ENCODE measurements at places on chromosomes 3 and 15.

DNA sequence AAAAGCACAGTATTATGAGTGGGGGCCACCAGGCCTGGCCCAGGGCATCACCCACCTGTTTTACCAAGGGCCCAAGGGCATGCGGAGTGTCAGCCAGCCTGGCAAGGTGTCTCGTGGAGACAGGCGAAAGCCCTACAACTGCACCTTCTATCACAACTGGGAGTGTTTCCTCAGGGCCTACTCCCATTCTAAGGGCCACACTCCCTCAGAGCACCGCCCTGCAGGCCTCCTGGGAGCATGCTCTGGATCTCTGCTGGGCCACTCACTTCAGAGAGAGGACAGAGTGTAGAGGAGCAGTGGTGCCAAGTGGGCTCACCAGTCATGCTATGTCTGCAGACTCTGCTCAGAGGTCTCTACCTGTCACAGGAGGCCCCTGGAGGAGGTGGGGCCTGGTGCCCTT is 21.2 kb upstream of the CLK3 start:
- no peak for DNase-seq

- DNase-seq: no peak
Measured at GRCh38 chr3:169354774-169355501, 308.6 kb downstream of the MECOM start.

DNA sequence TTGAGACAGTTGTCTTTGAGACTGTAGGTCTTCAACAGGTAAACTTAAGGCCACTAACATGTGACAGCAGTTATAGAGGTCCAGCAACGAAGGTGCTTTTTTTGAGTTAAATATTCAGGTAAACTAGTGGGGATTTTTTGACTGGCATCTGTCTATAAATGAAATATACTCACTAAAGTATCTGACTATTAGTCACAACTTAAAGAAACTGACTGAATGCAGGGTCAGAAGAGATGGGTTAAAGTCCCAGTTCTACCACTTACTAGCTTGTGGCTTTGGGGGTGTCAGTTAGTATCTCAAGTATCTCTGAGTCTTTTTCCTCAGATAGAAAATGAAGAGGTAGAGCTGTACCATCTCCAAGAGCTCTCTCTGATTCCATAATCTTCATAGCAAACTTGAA is 18.0 kb downstream of the MIX23 start:
- no peak for DNase-seq

DNA sequence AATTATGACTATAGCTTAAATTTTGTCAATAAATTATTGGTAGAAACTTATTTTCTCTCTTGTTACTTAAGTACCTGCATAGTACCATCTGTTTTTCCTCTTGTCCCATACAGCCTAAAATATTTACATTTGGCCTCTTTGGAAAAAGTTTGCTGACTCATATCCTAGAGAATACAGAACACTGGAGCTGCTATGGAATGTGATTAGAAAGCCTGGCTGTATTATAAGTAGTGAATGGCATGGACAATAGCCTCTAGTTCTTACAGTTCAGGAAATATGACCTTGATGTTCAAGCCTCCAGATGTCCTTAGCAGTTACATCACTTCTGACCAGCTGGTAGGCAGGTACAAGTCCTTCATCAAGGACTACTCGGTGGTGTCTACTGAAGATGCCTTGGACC is 28.3 kb downstream of the ST8SIA2 start:
- no peak for DNase-seq

DNA sequence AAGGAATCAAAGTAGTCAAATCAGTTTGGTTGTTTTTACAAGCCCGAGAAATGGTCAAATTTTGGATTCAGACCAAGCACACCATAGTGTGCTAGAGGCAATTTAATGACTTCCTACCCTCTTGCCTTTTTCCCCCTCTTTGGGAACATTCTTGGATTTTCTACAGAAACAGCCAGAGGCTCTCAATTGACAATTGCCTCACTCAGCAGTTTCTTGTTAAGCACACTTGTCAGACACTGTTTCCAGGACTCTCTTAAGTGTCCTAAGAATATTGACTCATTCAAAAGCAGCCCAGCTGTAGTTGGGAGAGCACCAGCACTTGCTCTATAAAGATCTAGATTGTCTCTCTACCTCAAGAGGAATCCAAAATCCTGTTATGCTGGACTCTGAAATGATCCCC is 1.5 kb upstream of the SLC35G2 start:
- DNase-seq: no peak

DNA sequence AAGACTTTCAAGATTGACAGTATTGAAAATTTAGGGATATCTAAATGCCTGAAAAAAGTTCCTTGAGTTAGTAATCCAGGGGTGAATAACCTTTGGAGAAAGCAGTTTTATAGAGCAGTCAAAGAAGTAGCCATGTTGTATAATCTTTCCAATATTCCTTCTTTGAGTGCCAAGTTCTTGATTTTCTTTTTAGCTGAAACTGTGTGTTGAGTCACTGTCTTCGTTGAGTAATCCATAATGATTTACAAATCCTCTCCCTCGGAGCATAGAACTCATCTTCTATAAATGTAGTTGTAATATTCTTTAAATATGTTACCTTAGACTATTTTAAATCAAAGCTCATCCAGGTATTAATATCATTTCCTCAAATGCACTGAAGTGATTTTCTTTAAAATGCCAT is 135.2 kb downstream of the BBX start:
- DNase-seq: no peak

- DNase-seq: no peak
Measured at GRCh38 chr15:94259121-94259751, 27.9 kb downstream of the MCTP2 start.

GRCh38 chr15:86829245-86829644 is 749.6 kb downstream of the AGBL1 start:
- no peak for DNase-seq

DNA sequence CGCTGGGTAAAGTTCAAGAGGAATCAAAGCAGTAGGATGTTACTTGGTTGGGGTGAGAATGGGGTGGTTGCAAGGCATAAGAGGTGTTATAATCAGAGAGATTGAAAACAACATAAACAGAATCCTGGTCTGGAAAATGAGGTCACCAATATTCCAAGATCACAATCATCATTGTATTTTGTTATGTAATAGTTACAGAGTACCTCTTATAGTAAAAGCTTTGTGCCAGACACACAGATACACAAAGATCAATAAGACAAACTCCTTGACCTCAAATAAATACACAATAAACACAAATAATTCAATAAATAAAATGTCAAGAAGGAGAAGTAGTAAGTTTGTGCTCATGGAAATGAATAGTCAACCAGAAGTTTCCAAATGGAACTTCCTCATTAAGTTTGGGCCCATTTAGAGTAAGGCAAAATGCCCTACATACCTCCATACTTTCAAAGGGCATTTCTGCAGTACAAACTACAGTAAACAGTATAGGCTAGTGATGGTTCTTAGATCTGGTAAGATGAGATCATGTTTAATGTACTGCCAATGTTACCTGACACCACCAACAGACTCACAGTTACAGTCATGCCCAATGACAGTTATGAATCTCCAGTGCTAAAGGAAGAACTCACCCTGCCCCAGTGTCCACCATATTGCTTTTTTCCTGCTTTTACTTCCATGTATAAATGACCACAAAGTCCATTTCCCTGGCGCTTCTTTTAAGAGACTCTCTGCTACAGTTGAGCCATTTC is 93.4 kb downstream of the KCNMB2 start:
- no peak for DNase-seq

DNA sequence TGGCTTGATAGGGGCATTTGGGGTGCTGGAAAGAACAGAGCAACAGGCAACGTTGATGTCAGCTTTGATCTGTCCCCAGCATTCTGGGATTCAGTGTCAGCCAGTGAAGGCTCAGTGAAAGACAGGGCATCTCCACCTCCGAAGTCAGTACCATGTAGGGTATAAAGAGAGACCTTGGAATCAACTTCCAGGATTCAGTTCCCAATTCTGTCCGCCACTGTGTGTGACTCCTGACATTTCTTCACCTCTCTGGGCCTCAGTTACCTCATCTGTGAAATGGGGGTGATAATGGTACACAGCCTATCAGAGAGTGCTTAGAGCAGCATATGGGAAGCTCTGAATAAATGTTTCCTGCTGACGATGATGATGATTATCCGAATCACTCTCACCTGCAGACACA is 55.6 kb upstream of the FLNB start:
- DNase-seq: no peak

DNA sequence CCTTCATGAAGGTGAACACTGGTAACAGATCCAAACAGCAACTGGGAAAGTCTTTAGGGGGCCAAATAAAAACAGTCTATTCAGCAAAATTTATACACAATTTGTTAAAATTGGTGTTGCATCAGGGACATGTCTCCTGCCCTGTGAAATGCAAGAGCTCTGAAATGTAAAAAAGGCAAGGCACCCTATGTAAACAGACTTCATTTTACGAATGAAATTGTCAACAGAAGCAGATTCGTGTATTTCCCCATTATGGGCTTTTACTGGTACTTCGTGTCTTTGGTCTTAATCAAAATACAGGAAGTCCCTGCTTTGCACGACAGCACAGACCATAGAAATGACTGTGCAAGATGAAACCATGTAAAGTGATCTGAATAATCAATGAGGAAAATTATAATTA is 127.3 kb upstream of the THBS1 start:
- DNase-seq: no peak

- DNase-seq: no peak
Measured at GRCh38 chr3:128297401-128298138, 144.3 kb downstream of the EEFSEC start.

DNA sequence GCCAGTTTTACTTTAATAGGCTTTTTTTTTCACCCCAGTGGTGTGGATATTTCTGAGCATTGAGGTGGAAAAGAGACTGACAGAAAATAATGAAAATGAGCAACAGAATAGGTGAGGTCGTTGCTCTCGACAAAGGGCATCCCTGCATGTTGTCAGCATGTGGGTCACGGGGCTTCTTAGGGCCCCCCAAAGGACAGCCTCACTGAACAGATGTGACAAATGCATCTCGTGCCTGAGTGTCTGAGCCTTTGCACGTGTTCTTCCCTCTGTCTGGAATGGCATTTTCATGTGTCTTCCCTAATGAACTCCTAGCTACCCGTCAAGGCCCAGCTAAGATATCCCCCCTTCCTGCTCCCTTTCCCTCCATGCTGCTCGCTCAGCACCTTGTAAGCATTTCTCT is 31.8 kb downstream of the FAH start:
- no peak for DNase-seq

DNA sequence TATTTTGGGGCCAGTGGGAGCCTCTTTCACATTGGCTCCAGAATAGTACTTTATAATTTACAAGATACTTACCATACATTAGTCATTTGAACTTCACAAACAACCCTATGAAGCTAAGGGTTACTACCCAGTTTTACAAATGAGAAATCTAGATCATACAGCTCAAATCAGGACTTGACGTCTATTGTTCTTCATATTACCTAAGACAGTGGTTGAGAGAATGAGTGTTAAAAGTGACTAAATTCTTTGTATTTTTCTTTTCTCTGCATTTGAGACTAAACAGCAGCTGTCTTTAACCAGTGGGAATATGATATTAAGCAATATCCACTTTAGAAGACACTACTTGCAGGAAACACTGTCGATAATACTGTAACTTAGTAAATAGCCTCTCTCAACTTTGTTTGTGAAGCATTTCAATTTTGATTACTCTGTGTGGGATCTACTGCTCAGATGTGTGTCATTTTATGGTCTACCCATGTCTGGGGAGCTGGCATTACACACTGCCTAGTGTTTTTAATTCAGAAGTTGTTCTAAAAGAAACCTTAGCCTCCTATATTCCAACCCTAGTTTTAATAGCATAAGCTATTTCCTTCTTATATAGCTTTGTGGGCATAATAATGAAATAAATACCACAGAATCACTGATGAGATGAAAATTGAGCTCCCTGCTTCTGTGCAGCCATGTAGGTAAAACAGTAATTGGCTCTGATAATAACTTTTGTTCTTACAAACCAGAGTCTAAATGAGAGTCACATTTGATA is 45.9 kb downstream of the IQCH start:
- no peak for DNase-seq

DNA sequence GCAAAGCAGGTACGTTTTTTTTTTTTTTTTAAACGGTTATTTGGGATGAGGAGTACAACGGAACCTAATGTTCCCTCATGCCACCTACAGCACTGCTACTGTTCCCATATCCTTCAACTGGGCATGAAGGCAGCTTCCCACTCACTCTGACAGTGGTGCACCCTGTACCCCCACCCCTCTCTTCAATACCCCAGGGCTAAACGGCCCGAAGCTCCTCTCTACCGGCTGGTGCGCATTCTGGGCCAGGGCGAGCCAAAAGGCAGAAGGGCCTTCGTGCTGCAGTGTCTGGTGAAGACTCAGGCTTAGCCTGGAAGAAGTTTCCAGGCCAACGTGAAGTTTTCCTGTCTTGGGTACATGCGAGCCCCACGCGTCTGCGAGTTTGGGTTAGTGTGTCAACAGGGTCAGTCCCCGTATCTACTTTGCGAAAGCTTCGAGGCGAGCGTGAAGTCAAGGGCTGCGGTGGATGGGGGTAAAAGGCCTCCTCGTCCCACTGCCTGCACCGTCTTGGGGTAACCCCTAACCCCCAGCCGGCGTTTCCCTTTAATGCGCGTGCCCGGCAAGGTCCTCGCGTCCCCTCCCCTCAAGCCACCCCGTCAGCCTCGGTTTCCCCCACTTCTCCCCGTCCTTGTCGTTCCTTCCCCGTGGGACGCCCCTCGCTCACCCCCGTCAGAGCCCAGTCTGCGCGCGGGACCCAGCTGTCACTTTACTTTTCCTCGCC is 765 bp upstream of the UBE2E2 start:
- DNase-seq: no peak

GRCh38 chr3:12663401-12663935 is 449 bp downstream of the RAF1 start:
- DNase-seq: no peak

DNA sequence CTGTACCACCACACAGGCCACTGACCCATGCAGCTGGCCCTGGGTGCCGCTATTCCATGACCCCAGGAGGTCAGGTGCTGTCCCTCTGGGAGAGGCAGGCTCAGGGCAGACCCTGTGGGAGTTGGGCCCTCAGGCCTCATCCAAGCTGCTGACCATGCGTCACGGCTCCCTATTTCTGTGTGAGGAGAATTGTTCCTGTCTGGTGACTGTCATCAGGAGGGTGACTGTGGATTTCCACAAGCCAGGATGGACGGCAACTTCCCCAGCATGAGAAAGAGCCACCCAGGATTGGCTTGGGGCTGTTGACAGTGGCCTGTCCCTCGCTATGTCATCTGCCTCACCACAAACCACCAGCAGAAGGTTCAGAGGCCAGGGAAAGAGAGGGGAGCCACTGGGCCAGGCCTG is 41.4 kb downstream of the ZDHHC19 start:
- DNase-seq: no peak

- DNase-seq: no peak
Measured at GRCh38 chr15:36638671-36639070, 59.2 kb downstream of the CDIN1 start.

GRCh38 chr3:157077565-157077991 is 82.4 kb downstream of the CCNL1 start:
- DNase-seq: no peak

- no peak for DNase-seq
Measured at GRCh38 chr15:60583946-60584345, 105.0 kb upstream of the ICE2 start.

GRCh38 chr3:5505163-5505562 is 317.7 kb downstream of the EDEM1 start:
- no peak for DNase-seq

DNA sequence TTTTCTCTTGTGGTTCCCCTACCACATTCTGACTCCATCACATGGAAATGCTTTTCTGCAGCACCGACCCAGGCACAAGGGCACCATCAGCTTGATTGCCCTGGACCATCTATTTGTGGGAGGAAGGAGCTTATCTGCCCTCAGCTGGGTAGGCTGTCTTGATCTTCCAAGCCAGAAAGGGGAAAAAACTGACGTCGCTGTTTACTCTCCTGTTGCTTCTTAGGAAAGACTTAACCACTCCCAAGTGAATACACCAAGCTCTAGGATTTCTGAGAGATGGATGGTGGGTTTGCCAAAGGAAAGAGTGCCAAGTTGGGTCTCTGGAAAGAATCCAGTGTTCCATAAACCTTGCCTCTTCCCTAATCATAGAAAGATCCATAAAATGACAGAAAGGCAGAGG is 4.0 kb downstream of the TNFAIP8L3 start:
- no peak for DNase-seq
